ENCODE measurements at places on chromosomes 5 and 9.

- no peak for DNase-seq
Observed at GRCh38 chr9:128159522-128159783, 612 bp upstream of the BBLN start.

GRCh38 chr5:66647146-66647856 is 51.1 kb downstream of the MAST4 start:
- DNase-seq = no peak

DNA sequence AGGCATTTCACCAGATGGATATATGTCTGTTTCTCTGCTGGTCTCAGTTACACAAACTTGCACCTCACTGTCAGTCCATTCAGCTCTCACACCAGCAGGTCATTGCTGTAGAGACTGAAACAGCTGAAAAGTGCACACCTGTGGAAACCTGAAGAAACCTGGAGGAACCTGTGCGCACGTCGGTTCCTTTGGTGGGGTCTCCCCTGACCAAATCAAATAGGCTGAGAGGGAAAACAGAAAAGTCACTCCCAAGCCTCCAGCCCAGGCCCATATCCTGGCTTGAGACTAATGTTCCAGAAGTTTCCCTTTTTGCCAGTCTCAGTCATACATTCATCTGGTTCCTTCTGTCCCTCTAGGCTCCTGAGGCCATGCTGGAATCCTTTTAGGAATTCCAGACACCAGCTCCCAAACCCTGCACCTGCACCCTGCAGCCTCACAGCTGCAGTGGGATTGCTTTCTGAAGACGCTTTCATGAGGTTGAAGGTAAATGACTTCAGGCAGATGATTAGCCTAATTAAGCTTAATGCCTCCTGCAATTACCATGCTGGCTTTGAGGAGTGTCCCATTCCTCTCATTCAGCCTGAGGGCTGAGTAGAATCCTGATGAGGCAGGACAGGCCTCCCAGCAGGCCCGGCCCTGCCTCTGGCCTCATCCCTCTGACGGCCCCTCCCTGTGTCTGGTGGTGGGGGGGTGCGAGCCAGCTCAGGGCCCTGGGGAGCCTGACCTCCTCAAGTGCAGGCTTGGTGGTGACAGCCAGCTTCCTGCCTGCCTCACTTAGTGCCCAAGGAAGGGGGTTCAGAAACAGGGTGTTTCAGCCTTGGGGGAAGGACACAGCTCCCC is 24.3 kb upstream of the CXCL14 start:
- no peak for DNase-seq

- no peak for DNase-seq
Observed at GRCh38 chr9:82599336-82599949, 463.5 kb downstream of the RASEF start.

DNA sequence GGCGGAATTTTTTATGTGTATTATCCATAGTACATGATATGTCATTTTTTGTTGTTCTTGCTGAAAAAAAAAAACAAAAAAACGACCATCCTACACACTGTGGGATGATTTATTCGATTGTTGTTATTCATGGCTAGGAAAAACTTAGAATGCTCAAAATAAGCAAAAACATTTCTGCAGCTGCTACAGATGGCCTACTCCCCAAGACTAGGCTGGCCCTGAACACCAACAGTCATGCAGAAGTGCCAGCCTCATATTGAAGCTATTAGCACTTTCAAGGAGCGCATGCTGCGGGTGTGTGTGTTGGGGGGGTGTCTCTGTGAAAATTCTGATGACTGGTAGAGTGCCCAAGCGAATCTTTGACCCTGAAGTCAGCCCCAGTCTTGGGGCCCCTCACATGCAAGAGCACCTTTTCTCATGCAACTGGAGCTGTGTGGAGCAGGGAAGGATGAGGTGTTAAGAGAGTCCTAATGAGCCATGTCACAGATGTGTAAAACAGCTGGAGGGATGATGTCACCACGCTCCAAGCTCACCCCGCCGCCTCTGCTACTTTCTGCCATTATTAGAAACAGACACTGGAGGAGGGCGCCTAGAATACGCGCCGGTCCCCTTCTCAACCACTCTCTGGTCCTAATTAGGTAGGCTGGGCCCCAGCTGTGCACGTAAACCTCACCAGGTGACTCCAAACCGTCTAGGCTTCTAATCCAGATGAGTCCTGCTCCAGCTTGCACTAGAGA is 61.0 kb upstream of the SMIM23 start:
- no peak for DNase-seq

DNA sequence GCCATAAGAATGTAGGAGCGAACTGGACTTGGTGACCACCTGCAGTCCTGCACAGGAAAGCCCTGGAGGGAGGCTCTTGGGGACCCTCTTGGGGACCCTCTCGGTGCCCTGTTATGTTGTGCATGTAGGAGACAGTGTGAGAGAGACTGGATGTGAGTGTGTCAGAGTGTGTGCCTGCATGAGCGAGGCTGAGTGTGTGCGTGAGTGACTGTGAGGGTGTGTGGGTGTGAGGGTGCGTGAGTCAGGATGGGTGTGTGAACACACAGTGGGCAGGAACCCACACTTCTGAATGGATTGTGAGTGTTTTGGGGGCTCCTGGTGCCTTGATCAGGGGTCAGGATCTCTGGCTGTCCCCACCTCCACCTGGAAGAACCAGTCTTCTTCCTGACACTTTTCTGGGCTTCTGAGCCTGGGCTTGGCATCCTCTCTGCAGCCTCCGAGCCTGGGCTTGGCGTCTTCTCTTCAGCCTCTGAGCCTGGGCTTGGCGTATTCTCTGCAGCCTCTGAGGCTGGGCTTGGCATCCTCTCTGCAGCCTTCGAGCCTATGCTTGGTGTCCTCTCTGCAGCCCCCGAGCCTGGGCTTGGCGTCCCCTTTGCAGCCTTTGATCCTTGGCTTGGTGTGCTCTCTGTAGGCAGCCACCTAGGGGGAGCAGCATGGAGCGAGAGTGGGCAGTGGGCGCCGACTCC is 25.6 kb upstream of the ANKRD33B start:
- no peak for DNase-seq

GRCh38 chr5:72234868-72235267 is 85.2 kb downstream of the MRPS27 start:
- DNase-seq = no peak

- no peak for DNase-seq
Observed at GRCh38 chr5:61805101-61805500, 473.0 kb downstream of the ZSWIM6 start.

GRCh38 chr5:14284392-14285148 is 141.4 kb downstream of the TRIO start:
- DNase-seq = no peak

- DNase-seq = no peak
Observed at GRCh38 chr5:134403951-134404350, 7.7 kb downstream of the CDKN2AIPNL start.

DNA sequence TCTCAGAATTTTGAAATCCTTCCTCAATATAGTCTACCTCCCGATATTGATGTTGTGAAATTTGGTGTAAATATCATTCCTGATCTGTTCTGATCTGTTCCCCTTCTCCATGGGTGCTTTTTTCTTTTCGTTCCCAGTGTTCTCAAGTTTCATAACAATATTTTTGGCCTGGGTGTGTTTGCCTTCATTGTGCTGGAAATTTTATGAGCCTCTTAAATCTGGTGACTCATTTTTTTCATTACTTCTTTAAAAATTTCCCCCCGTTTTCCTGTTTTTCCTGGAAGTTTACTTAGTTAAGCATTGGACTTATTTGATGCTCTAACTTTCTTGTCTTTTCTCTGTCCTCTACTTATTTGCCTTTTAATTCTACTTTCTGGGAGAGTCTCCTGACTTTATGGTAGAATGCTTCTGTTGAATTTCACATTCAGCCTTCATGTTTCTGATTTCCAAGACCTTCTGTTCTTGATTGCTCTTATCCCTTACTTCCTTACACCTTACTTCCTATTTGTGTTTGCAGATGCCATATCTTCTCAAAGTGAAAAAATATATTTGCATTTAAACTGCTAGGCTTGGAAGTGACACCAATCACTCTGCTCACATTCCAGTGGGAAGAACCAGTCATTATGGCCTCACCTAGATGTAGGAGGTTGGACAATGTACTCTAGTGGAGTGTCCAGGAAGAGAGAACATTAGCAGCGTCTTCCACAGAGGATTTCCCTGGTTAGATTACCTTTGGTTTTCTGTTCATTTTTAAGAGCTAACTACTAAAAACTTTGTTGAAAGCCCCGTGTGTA is 441.9 kb downstream of the ARHGEF28 start:
- DNase-seq = no peak

DNA sequence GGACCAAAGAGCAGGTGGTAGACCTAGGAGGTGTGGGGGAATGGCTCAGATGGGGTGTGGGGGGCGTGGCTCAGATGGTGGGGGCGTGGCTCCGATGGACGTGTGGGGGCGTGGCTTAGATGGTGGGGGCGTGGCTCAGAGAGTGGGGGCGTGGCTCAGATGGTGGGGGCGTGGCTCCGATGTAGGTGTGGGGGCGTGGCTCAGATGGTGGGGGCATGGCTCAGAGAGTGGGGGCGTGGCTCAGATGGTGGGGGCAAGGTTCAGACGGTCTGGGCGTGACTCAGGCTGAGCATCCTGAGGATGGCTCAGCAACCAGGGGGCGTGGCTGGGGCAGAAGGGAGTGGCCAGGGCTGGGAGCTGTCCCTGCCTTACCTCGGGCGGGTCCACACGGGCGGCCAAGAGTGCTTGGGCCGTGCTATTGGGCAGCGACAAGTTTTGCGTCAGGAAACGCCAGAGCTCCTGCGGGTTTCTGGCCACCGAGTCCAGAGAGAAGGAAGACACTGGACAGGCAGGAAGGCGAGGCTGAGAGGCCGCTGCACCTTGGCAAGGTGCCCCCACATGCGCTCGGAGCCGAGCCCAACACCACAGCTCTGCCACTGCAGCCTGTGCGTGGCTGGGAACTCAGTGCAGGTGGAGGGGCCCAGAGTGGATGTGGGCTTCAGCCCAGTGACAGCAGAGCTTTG is 5.9 kb downstream of the ABCA2 start:
- no peak for DNase-seq

GRCh38 chr5:122704247-122705036 is 70.4 kb upstream of the SNX2 start:
- peak; percentile 42 for DNase-seq

DNA sequence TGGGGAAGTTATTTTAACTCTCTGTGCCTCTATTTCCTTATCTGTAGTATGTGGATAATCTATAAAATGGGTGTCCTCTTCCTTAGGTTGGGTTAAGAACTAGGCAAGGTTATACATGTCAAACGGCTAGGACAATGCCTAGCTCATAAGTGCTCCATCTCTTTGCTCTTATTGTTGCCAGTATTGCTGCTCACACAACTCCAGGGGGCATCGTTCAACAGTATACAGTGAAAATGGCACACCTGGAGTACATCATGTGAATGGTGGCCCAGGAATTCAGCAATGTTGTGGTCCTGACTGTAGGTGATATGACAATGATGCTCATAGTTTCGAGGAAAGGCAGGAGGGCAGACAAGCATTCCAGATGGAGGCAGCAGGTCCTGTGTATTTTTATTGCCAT is 30.1 kb downstream of the SLIT3 start:
- no peak for DNase-seq

- peak; percentile 58 for DNase-seq
Observed at GRCh38 chr9:109908459-109909390, 128.7 kb downstream of the PALM2AKAP2 start.

GRCh38 chr5:169651526-169651925 is 14.5 kb downstream of the DOCK2 start:
- DNase-seq = no peak

DNA sequence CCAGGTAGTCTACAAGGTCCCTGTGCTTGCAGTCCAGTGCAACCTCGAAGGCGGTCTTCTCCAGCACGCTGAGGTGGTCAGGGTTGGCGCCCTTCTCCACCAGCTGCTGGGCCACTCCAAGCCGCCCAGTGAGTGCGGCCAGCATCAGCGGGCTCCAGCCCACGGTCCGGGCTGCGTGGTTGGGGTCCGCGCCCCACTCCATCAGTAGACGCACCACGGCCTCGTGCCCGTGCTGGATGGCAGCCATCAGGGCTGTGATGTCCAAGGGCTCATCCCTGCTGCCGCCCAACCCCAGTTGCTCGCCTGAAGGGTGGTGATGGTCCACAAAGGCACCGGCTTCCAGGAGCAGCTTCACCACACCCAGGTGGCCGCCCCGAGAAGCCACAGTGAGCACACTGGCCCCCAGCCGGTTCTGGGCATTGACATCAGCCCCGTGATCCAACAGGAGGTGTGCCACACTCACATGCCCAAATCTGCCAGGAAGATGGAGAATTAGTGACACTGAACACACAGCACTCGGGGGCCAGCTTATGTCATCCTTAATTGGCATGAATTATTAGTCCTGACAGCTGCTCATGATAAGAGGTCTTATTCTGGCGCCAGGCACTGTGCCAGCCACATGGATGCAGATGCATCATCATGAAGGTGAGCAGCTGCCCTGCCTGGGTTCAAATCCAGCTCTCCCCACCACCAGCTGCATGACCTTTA is 6.1 kb downstream of the ANKS6 start:
- DNase-seq = no peak

DNA sequence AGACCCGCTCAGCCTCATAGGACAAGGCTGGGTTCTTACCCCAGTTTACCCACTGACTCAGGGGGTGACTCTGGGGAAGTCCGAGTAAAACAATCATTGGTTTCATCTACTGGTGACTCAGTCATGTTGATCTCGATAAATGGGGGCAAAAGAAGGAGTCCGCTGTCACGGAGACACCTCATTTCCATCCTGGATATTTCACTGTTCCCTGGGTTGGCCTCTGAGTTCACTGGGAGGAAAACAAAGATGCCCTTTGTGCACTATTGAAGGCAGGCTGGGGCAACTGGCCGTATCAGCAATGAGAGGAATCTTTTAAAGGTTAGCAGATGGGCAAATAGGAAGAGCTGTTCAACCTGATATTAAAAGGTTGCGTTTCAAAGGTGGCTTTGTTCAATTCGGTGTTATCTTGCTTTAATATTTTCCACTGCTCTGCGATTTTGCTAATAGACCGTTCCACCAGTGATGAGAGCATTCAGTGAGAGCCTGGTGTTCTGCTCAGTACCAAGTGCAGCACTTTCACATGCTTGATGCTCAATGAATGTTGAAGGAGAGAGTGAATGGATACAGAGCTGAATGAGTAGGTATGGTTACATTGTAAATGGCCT is 110.2 kb upstream of the EGFLAM start:
- DNase-seq = no peak

DNA sequence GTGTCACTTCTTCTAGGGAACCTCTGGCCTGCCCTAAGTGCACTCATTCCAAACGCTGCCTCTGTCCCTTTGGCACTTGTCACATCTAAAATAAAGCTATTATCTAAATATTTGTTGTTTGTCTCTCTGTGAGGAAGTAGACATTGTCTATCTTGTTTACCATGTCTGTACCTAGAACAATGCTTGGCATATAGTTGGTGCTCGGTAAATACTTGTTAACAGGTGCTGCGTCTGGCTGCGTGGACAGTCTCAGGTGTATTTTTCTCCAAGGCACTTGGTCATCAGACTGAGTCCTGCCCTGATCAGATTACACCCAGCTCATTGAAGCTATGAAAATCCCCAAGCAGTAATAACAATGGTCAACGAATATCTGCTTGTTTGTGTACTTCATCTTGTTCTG is 174.9 kb upstream of the SMIM23 start:
- DNase-seq = no peak

DNA sequence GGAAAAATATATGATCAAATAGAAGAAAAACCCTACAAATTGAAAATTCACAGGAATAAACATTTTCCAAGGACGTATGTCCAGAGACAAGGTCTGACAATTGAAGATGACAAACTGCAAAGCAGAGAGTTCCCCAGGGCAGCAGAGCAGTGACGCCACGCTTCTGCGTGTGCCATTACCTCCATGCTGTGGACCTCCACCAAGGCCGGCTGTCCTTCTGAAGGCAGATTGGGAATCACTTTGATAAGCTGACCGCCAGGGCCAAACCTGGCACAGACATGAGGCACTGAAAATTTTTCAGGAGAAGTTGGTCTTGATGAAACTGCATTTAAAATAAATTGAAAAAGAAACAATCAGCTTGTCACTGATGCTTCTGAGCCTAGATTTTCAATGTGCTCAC is 18.6 kb downstream of the SEC16A start:
- no peak for DNase-seq
